ENCODE measurements at places on chromosomes 6 and 20.

DNA sequence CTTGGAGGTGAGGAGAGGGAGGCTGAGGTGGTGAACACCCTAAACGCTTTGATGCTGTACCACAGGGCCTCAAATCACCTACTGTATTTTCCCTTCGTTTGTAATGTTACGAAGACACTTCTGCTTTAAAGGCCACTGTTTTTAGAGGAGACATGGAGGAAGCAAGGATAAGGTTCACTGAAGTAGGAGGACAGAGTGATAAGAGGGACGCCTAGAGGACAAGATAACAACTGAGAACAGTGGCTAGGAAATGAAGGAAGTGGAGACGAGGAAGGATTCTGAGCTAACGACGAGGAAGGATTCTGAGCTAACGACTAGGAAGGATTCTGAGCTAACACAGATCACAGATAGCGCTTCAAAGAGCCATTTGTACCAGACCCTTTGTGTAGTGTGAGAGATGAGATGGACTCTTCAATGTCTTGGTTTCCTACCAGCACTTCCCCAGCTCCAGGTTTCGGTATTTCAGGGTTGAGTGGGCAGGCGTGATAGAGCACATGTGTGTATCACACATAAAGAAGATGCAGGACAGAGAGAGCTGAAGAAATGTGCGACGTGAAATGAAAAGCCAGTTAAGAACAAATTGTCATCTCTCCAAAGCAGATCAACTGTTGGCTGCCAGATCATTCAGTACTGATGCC lies 7.5 kb downstream of the SF3B5 start:
- no peak for DNase-seq

DNA sequence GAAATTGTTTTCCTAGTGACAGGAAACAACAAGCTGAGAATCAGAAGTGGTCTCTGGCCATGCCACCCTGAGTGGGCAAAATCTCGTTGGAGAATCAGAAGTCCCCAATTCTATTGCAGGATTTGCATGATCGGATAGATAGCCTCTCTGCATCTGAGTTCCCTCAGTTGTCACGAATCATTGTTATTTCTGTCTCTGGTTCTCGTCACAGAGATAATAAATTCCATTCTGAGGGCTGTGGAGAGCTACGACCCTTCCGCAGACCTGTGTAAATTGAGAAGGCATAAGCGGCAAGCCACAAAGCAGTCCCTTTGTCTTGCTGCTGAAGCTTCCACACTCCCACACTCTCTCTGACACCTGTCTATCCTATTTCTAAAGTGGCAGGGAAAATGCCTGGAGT lies 102.4 kb upstream of the CNR1 start:
- no peak for DNase-seq

DNA sequence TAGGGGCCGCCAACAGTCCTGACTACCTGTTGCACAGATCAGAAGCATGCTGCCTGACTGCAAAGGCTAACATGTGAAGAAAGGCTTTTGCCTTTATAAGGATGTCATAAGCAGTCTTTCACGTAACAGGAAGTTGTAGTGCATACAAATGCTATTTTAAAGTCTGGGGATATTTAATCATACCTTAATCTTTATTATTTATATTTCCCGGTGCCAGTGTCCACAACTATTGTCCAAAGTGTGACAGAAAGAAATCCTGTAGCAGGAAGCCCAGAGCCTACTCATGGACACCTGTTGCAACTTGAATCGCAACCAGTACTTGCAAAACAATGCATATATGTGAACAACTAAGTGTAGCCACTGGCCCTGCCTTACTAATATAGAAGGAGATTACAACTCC lies 235.8 kb downstream of the ALDH8A1 start:
- no peak for DNase-seq

- DNase-seq = no peak
These were observed 1.9 kb upstream of the BCAS4 start for GRCh38 chr20:50792708-50793574.

DNA sequence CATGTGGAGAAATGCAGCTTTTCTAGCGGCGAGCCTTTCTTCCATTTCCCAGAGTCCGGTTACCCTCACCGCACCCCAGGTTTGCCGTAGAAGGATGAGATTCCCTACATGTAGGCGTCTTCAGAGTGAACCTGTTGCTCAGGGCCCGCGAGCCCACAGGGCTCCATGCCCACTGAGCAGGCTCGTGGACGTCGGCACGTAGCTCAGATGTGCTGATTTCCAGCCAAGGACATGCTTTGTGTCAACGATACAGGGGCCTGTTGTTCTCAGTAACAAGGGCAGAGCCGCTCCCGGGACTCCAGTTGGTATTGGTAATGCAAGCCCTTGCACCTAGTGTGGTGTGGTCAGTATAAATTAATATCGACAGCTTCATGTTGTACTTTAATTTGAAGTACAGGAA lies 159.6 kb downstream of the MTHFD1L start:
- DNase-seq = no peak

GRCh38 chr6:11535801-11536230 lies 1.7 kb upstream of the TMEM170B start:
- peak; percentile 91 for DNase-seq

GRCh38 chr6:164151161-164152120 lies 736.9 kb downstream of the QKI start:
- DNase-seq = no peak

GRCh38 chr6:29025927-29026585 lies 18.9 kb downstream of the OR2W1 start:
- no peak for DNase-seq

GRCh38 chr6:144379356-144379755 lies 94.2 kb downstream of the UTRN start:
- peak; percentile 54 for DNase-seq

DNA sequence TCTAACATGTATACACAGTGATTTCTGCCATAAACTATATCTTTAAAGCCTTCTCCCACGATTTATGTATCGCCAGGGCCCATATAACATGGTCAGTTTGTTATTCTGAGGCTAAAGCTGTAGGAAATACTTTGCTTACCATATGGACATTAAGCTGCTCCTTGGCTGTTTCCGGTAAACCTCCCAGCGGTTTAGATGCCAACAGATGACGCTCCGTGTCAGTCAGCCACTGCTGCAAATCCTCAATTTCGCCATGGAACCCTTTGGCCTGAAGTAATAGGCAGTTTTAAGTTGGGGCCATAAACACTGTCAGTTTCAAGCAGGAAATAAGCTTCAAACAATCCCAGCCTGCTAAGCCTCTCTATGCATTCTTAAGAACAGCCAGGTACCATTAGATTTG lies 145.4 kb downstream of the DST start:
- DNase-seq = no peak

GRCh38 chr6:54029187-54029586 lies 82.1 kb upstream of the MLIP start:
- no peak for DNase-seq

- DNase-seq = peak; percentile 40
These were observed 212.6 kb downstream of the MOXD1 start for GRCh38 chr6:132188556-132189264.

GRCh38 chr6:119677384-119677783 lies 327.8 kb upstream of the MAN1A1 start:
- no peak for DNase-seq

DNA sequence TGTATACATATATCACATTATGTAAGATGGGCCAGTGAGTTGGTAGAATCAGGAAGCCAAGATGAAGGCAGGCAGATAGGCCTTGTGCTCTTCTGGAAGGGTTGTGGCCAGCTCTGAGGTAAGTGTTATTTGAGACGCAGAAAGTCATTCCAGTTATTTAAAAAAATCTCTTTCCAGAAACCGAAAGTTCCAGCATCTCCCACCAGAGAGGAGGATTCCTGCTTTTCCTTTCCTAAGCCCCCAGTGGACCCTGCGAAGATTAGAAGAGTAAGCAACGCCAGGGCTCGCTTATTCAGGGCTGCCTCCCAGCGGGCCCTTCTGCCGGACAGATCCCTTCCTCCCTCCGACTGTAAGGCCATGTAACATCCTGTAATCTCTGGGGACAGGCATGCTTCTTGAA lies 20.4 kb downstream of the ARMC2 start:
- no peak for DNase-seq

DNA sequence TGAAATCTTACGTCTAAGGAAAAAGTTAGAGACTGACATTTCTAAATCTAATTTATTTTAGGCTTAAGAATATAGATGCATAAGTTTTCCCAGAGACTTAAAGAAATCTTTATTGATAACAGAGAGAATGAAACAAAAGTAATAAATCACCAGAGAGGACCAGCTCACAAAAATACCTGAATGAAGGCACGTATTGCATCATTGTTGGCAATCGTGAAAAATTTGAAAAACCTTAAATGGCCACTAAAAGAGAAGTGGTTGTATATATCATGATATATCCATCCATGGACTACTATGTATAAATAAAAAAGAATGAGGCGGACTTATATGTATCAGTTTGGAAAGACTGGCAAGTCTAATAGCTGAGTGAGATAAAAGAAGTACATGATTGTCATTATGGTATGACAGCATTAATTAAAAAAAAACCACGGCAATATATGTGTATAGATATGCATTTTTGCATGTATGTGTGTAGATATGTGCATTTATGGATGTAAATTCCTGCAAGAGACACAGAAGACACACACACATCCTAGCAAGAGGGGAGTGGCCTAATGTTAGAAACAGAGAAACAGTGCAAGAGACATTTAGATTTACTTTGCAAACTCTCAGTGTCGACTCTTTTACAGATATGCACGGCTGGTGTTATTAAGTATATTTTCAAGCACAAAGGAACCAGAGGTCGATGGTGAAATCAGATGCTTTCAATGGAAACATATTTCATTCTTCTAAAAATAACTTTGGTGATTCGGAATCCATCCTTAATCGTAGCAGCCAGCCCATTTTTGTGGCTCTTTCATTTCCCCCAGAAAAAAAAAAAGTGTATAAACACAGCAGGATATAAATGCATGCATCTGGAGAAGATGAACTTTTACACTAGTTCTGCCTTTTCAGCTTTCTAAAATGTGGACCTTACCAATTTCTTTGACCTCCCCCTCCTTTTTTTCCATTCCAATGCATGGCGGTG lies 156.1 kb upstream of the SALL4 start:
- no peak for DNase-seq

DNA sequence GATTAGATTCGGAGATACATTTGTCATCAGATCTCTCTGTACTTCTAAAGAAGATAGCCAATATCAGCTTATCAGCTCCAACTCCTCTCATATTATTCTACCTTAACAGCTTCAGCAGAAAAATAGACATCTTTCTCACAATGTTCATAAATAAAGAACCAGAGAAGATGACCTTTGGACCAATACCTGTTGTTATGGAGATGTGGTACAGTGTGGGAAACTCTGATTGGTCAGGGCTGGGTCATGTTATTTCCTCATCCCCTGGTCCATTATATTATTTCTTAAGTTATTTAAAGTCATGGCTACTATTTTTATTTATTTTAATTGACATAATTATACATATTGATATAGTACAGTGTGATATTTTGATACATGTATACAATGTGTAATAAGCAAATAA lies 35.9 kb upstream of the POLR1H start:
- no peak for DNase-seq

GRCh38 chr6:121354764-121355163 lies 20.5 kb upstream of the TBC1D32 start:
- no peak for DNase-seq

GRCh38 chr20:36606158-36607066 lies 833 bp downstream of the RAB5IF start:
- DNase-seq = peak; percentile 90

GRCh38 chr6:146161664-146162063 lies 132.8 kb downstream of the GRM1 start:
- DNase-seq = no peak

- DNase-seq = no peak
These were observed 6.7 kb upstream of the TMEM30A start for GRCh38 chr6:75291331-75291730.

GRCh38 chr6:30829033-30829432 lies 55.3 kb upstream of the DDR1 start:
- DNase-seq = no peak

DNA sequence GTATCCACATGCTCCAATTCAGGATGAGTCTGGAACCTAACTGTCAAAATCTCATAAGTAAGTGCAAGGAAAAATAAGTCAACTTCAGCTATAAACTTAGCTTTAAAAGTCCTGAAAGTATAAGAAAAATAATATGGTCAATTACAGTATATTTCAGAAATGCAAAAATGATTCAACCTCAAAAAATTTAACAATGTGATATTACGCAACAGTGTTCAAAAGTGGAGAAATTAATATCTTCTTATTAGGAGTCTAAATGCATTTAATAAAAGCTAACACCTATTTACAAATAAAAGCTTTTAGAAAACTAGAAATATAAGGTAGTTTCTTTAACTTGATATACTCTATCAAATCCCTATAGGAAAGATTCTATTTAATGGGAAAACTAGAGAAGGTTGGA lies 111.2 kb upstream of the OPRM1 start:
- DNase-seq = no peak

DNA sequence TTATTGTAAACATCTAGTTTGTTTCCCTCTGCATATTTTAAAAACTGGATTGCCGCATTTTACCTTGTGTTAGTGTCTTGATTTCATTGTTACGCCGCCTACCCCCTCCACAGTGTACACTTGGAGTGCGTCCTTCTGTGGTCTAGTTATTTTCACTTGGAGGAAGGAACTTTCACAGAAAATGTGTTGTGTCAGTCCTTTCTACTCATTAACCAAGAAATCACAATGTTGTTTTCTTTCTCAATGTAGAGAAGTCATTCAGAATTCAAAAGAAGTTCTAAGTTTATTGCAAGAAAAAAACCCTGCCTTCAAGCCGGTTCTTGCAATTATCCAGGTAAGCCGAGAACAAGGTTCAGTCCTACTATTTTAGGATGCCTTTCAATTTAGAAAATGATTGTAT lies 10.3 kb downstream of the MTHFD1L start:
- no peak for DNase-seq

DNA sequence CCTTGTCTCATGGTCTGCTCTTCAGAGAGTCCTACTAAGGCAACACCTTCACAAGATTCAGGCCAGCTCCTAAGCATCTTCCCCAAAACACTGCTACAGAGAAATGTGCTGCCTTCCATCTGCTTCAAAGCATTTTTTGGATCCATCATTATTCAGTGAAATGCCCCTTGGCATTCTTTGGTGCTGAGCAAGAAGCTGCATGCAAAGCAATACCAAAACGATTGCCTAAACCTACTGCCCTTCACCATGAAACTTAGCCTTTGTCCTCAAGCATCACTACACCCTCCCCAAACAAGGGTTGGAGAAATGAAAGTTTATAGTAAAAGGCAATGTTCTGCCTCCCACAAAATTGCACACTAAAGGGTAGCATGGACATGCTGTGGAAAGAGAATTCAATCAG lies 93.5 kb downstream of the SNAP25 start:
- no peak for DNase-seq

GRCh38 chr6:48611332-48611731 lies 500.3 kb upstream of the PTCHD4 start:
- no peak for DNase-seq

Data from NB4 (cell line).